OCI-LY7 (cell line): ENCODE measurements at places on chromosomes 2 and 18. TPM values are rescaled to one million over a fixed set of nuclear protein-coding genes. Genes with fewer than 3 reads are reported as not detected.
A peak's percentile ranks its signal among the peaks of the same experiment; 100 is the strongest.

- no peak for DNase-seq
Observed at GRCh38 chr2:71951083-71951468, 196.6 kb downstream of the CYP26B1 start.

GRCh38 chr2:190528521-190529001 lies 6.0 kb downstream of the NEMP2 start:
- DNase-seq: no peak

- no peak for DNase-seq
Observed at GRCh38 chr2:234076451-234076850, 25.9 kb downstream of the SPP2 start.

DNA sequence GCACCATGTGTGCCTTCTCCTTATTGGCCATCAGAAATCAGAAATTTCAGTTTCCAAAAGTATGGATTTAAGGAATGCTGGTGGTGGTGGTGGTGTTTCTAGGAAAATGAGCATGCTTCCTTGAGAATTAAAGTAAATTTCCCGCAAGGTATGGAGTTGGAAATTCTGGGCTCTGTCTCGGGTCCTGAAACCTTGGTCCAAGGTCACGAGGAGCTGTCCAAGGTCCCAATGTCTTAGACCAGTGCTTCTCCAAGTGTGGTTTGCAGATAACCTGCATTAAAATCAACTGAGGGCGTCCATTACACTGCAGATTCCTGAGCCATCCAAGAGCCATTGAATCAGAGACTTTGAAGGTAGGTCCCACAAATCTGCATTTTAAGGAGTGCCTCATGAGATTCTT lies 210.9 kb upstream of the PKDCC start:
- DNase-seq: peak; percentile 28

Gene KCNJ3
- total RNA-seq: not detected in 2 replicates

- no peak for DNase-seq
Observed at GRCh38 chr2:206515580-206515979, 72.2 kb downstream of the ADAM23 start.

DNA sequence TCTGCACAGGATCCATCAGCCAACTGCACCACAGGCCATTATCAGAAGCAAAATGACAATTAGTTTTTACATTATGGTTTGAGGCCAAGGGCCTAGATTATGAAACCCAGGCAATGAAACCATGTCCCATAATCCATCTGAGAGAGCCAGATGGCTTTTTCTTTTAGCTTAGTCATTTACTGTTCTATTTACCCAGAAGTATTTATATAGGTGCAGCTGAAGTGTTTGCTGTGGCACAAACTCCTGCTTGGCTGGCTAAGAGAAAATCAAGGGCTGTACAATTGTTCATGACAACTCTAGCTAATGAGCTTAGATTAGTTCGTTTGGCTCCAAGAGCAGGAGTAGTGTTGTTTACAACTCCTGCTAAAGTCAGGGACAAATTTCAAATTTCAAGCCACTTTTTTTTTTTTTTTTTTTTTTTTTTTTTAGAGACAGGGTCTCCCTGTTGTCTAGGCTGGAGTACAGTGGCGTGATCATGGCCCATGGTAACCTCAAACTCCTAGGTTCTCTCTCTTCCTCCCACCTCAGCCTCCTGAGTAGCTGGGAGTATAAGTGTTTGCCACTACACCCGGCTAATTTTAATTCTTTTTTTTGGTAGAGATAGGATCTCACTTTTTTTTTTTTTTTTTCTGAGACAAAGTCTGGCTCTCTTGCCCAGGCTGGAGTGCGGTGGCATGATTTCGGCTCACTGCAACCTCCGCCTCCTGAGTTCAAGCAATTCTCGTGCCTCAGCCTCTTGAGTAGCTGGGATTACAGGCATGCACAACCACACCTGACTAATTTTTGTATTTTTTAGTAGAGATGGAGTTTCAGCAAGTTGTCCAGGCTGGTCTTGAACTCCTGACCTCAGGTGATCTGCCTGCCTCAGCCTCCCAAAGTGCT lies 18.4 kb upstream of the REV1 start:
- no peak for DNase-seq

Gene TTN
- under 0.01 and 0.02 TPM in 2 replicates for total RNA-seq

- DNase-seq: no peak
Observed at GRCh38 chr2:226540204-226540994, 259.2 kb downstream of the IRS1 start.

Gene XPO1
- 287 and 303 TPM in 2 replicates for total RNA-seq
